ENCODE measurements at places on chromosomes 5 and 9.
A peak's percentile ranks its signal among the peaks of the same experiment; 100 is the strongest.

DNA sequence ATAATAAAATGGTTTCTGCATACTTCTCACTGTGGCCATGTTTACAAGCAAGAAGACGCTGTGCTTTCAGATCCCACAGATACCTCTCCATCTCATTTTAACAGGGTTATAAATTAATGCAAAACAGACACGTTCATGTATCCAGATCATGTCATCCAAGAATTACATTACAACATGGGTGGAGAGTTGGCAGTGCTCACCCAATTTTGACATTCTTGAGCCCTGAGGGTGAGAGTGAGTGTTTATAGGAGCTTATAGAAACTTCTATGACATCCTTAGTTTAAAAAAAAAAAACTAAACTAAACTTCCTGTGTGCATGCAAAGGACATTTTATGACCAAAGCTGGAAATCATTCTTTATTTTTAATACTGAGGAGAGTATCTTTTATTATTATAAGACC is 9.1 kb downstream of the PRKACG start:
- no peak for DNase-seq

GRCh38 chr9:77271023-77271690 is 93.8 kb downstream of the VPS13A start:
- DNase-seq, result no peak

- DNase-seq, result no peak
These were observed 95.4 kb upstream of the PRDM9 start for GRCh38 chr5:23411994-23412393.

- DNase-seq, result no peak
These were observed 263.5 kb downstream of the ARHGAP26 start for GRCh38 chr5:143033535-143034250.

GRCh38 chr5:72760259-72760658 is 56.2 kb upstream of the TNPO1 start:
- DNase-seq, result no peak

DNA sequence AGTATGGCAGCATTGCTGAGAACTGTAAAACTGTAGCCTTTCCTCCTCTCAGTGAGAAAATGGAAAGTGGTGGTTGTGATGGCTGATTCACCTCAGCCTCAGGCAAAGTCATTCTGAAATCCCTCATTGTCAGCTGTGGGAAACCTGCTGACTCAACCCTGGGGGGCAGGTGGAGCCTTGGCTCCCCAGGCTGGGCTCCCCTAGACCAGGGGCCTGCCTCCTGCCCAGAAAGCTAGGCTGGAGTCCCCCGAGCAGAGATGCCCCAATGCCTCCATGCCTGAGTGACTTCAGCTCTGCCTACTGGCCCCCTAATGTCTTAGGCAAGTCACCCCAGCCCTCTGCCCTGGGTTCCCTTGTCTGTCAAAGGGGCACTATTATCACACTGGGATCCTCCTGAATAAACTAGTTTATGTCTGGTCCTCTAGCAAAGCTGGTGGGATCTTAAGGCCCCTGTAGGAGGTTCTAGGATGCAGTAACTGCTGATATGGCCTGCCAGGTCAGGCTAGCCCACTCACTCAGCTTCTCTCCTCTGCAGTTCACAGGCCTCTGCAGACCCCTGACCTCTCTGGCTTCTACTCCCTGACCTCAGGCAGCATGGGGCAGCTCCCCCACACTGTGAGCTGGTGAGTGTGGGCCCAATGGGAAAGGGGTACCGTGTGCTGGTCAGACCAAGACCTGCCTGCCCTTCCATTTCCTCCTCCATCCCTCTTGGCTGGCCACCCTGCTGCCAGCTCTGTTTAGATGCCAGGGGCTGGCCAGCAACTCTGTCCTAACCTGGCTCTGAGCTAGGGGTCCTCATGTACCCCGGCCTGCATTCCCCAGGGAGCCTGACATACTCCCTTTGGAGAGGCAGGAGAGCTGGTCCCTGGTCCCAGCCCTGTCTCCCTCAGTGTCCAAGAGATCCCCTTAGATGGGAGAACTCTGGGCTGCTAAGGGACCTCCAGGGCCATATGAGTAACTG is 24.2 kb downstream of the TCF7 start:
- no peak for DNase-seq

- no peak for DNase-seq
These were observed 46.0 kb downstream of the NDST1 start for GRCh38 chr5:150553911-150554310.

GRCh38 chr9:23825700-23826099 is 340 bp downstream of the ELAVL2 start:
- DNase-seq, result no peak

DNA sequence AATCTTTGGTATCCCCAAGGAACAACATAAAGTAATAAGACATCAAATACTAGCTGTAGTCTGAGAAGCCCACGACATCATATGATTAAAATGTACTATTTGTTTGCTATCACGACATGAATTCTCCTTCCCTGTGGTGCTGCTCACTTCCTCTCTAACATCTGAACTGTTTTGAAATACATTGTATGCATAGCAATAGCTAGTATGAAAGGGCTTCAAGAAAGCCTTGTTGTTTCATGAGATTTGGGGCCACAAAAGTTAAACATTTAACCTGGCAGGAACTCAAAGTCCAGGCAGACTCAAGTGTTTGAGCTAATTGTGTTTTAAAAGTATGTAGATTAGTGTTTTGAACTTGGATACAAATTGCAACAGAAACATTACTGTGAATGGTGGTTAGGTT is 237.4 kb upstream of the PTGER4 start:
- DNase-seq, result no peak

DNA sequence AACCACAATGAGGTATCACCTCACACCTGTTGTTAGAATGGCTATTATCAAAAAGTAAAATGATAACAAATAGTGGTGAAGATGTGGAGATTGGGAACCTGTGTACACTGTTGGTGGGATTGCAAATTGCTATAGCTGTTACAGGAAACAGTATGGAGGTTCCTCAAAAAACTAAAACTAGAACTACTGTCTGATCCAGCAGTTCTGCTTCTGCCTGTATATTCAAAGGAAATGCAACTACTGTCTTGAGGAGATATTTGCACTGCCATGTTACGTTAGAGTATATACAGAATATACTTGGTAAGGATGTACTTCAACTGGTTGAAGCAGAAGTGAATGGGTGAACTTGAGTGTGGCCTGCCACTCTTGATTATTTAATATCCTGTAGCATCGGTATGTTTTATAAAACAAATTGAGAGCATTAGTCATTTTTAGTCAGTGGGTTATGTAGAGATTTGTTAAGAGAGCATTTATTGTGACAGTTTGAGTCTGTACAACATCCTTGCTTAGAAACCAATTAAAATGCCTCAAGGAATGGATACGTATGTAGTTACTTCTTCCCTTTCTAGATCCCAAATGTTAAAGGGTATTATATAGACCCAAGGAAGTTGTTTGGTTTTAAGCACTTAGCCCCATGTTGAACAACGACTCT is 37.5 kb downstream of the ZCCHC7 start:
- no peak for DNase-seq

DNA sequence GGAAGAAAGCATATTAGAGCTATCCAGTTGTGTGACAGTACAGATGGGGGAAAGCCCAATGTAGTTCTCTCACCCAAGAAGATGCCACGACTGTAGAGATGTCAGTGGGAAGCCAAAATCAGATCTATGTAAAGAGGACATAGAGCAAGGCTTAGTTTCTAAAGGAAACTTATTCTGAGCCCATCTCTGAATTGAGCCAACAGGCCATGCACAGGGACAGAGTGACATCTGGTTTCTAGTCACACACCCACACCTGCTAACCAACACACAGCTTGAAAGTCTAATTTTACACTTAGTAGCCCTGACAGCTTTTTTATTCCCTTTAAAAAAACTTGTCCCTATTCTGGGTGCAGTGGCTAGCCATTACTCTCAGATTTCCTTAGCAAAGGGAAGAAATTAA is 22.3 kb downstream of the PRELID2 start:
- no peak for DNase-seq

DNA sequence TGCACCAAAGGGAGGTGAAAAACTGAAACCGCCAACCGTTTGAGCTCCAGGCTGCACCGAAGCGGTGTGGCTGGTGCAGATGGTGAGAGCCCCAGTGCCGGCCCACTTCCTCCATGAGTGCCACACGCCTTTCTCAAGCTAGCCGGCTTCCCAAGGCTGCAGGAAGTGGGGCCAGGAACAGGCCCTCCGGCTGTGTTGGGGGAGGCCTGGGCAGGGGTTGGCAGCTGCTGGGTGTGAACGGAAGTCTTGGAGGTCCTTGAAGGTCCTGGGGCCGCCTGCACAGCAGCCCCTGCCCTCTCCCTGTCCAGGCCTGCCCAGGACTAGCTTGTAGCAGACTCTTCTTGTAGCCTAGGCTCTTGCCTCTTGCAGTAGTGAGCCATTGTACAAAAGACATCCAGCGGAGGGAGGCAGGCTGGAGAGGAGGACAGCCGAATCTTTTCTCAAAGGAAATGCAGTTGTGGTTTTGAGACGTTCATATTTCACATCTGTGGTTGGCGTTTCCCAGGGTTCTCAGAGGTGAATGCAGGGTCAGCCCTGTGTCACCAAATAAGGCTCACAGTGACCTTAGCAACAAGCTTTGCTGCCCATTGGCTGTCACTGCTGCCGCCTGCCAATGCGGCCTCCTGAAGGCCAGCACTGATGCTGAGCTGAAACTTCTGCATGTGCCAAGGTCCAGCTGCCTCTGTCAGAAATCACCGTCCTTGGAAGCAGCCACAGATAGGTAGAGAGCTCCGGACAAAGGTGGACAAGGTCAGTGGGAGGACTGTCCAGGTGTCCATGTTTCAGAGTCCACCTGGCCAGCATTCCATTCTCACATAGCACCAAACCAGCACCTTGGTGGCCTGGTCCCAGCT is 23.9 kb downstream of the IRF1 start:
- DNase-seq, result no peak

- DNase-seq, result no peak
These were observed 146.2 kb upstream of the GPR151 start for GRCh38 chr5:146662229-146662628.

GRCh38 chr9:126684345-126684744 is 70.6 kb downstream of the LMX1B start:
- DNase-seq, result no peak

GRCh38 chr9:93596399-93596798 is 20.0 kb downstream of the PHF2 start:
- DNase-seq, result no peak

- DNase-seq, result peak; percentile 9
These were observed 8.4 kb upstream of the RUSC2 start for GRCh38 chr9:35481347-35481975.

GRCh38 chr5:93422652-93423280 is 158.3 kb downstream of the NR2F1-AS1 start:
- no peak for DNase-seq

GRCh38 chr5:132797651-132798050 is 15.5 kb upstream of the SOWAHA start:
- DNase-seq, result no peak

- no peak for DNase-seq
These were observed 66.9 kb downstream of the SEMA4D start for GRCh38 chr9:89430995-89431394.

GRCh38 chr5:140239939-140240700 is 62.8 kb downstream of the PFDN1 start:
- peak; percentile 50 for DNase-seq

- no peak for DNase-seq
These were observed 6.8 kb downstream of the HSD17B4 start for GRCh38 chr5:119458911-119459632.

DNA sequence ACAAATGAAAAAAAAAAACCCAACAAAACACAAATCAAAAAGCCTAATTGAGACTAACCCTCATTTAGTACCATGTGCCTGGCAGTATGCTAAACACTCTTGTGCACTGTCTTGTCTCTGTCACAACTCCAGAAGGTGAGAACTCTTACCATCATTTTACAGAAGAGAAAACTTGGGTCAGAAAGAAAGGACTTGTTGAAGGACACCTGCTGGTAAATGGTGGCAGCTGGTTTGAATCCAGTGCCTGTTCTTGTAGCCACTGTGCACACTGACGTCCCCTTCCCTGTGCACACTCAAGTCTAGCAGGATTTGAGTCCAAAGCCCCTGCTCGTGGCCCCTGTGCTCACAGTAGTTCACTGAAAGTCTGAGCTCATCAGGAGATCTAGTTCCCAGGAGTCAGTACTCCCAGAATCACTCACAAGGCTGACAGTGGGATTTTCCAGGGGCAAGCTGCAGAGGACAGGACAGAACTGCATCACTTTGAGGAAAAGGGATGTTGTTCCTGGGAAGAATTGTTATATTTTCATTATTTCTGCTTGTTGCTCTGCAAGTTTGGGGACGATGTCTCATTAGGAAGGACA is 43.0 kb upstream of the HSD17B4 start:
- DNase-seq, result no peak

DNA sequence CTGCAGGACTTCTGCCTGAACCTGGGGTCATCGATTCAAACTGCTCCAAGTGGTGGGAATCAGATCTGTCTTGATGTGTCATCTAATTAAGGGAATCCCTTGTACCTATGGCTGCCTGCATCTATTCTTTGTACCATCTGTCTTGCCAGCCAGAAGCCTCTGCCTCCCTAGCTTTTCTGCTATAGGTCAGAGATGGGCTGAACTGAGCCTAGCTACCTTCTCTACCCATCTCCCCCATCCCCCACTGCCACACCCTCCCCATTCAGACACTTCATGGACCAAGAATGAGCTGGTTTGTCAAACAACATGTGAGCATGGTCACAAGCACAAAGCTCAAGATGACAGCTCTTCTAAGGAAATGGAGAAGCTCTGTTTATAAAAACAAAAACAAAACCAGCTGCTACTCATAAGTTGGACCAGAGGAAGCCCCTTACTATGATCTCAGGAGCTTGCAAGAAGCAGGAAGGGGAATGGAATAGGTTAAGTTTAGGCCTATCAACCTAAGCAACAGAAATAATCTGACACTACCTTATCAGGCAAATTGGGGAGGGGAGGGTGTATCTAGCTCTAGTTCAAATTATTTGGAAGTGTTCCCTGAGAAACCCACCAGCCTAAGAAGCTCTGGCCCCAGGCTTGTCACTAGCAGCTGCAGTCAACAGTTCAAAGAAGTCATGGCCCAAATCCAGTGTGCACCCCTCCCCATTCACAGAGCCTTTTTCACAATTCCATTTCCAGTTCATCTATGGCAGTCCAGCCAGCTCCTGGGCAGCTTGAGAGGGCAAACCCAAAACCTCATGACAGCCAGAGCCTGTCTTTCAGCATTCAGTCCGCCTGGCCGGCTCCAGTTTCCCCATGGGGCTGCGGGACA is 29.9 kb downstream of the SKP1 start:
- DNase-seq, result no peak

DNA sequence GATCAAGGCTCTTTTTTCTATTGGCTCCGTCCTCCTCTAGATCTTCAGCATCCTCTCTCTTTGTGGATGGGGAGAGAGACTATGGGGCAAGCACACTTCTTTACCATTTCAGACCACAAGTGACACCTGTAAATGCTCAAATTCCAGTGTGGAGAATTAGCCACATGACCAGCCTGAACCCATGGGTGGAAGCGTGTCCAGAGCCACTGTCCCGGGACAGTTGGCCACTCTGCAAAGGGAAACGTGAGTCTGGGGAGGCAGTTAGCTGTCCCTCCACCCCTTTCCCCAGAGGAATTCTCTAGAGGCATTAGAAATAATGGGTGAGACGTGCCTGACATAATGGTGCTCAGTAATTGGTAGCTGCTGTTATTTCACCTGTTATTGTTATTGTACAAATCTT is 40.9 kb downstream of the AMBP start:
- no peak for DNase-seq

All from SHP77 (cell line).